ENCODE measurements at places on chromosomes 6 and 20.

- DNase-seq, result peak; percentile 15
Measured at GRCh38 chr6:112203577-112204349, 50.6 kb downstream of the LAMA4 start.

DNA sequence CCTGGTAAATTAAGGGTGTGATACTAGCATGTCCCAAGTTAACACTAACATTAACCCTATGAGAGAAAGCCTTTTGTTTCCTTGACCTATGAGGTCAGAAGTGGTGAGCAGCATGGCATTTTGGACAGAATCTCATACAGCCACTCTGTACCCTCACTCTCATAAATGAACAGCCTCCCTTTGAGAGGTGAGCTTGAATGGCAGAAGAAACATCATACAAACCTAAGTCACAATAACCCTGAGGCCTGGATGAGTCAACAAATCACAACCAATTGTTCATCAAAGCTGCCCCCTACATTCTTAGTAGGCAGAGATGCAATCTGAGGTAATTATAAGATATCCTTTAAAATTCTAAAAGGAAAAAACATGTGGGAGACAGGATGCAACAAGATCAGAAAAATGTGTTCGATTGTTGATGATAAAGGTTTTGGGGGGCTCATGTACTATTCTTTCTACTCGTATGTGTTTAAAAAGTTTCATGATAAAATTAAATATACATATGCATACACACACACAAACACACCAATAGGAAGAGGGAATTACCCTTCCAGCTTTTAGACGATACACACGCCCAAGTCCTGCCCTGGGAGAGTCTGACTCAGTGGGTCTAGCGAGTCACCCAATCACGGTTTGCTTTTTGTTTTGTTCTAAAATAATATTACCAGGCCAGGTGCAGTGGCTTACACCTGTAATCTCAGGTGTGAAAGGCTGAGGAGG, 117.3 kb downstream of the ARHGAP18 start:
- DNase-seq, result no peak

GRCh38 chr6:74250161-74250818, 554.3 kb downstream of the CD109 start:
- DNase-seq, result no peak

DNA sequence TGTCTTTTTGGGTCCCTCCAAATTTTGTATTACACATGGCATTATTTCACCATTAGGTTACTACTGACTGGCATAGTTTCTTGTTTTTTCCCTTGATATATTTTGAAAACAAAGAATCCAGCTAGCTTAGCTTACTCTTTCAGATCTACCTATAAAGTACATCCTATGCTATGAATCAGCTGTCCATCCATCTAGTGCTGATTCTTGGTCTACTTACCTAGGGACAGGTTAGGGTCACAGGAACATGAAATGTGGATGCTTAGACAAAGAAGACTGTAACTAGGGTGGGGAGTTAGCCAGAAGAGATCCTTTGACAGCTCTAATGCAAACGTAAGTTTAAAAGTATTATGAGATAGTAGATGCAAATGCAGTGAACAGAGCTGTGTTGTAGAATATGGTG, 91.7 kb downstream of the NKAIN2 start:
- DNase-seq, result no peak

DNA sequence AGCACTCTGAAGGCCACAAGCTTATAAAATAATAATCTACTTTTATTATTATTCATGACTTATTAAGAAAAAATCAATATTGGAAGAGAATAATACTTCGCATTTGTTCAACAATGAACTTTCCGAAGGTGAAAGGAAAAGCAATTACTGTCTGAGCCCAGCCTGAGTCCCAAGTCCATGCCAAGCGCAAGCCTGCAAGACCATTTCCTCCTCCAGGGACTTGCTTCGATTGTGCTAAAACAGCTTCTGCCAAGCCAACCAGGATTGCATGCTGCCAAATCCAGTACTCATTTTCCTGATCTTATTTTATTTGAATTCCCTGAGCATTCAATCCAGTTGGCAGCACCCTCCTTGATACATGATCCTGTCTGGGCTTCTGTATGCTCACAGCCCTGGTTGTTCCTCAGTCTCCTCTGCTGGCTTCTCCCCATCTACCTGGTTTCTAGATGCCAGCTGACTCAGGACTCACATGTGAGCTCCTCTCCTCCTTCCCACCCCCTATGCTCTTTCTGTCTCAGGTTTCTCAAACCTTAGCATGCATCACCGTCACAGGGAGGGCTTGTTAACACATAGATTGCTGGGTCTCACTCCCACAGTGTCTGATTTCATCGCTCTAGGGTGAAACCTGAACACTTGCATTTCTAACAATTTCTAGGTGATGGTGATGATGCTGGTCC, 55.9 kb upstream of the PSMF1 start:
- no peak for DNase-seq

DNA sequence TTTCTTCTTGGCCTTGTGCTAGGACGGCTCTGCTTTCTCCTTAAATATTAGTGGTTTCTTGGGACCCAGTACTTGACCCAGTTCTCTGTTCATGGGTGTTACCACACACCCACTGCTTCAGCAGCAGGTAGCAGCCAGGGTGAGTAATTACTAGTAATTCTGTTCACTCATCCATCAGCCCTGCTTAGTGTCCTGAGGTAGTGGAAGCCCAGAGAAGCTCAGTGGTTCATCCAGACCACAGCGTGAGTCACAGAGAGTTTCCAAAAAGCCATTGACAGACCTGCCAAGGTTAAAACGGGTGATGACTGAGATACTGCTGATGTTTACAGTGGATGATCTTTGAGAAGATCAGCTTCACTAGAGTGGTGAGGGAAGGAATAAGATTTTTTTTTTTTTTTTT, 51.7 kb upstream of the HINT3 start:
- no peak for DNase-seq

GRCh38 chr20:36117638-36118037, 36.9 kb upstream of the EPB41L1 start:
- no peak for DNase-seq

- DNase-seq, result no peak
Measured at GRCh38 chr6:165676435-165677068, 13.5 kb upstream of the PDE10A start.

DNA sequence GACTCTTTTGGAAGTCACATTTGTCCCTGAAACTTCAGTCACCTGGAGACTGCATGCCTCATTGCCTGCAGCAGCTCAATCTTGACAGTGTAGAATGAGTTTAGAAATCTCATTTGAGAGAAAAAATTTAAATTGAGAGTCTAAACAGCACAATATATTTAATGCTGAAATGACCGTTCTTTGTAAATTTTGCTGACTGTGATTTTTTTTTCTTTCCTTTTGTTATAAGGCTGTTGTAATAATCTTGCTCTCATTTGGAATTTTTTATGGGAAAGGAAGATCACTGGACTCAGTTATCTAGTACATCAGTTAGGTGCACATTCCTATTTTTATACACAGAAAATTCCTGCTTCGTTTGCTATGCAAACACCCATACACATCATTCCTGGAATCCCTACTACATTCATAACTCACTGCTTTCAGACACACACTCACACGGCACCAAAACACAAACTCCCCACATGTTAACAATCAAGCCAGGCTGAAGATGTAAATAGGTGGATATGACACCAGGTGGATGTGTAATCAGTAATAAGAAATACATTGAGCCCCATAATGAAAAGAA, 43.8 kb downstream of the PTCHD4 start:
- no peak for DNase-seq

DNA sequence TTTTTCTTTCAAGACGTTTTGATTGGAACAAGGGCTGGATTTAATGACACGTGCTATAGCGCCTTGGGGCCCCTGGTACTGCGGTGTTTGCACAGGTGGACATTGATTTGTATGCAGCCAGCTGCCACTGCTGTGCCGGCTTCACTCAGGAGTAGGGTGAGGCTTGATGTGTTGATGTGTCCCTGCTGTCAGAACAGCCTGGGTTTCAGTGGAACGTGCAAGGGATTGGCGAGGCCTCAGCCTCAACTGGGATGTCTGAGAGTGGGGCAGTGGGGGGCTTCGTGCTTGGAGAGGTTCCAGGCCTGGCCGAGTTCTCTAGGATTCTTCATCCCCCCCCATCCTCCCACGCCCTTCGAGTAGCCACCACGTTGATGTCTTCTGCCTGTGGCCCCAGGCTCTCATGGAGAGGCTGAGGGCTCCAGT, 23.0 kb downstream of the PYGB start:
- DNase-seq, result no peak

GRCh38 chr6:136404627-136405419, 115.2 kb upstream of the BCLAF1 start:
- no peak for DNase-seq

- DNase-seq, result no peak
Measured at GRCh38 chr6:154932515-154933027, 62.5 kb upstream of the TIAM2 start.

- no peak for DNase-seq
Measured at GRCh38 chr20:58906894-58907293, 54.4 kb downstream of the GNAS start.

DNA sequence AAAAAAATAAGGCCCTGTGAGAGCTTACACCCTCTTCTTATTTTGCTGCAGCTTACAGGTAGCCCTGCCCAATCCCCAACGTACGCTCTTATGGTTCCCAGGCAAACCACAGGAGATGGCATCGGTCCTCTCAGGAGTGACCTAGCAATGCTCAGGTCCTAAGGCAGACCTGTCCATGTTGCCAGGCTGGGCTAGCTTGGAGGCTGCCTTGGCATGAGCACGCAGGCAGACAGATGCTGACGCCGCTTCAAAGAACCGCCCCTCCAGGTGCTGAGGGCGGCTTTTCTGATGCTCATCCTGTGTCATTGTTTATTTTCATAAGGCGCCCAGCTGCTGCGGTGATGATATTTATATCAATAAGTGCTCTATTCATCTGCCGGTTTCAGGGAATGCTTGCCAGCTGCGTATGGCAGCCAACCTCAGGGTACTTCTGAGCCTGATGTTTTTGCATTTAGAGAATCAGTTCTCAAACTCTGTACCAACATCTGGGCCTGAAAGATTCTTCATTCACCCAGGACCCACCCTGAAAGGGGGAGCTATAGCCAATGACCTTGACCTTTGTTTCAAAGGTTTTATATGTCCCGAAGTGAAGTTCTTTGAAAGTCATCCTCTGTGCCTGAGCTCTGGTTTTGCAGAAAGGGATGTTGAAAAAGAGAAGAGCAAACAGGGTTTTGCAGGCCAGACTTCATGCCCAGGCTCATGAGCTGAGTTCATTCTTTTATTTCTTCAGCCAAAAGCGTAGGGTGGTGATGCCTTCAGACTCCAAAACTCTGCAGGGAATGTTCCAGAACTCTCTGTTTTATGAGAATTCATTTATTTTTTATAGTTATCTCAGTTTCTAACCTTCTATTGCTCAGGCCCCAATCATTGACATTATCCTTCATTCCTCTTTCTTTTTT, 475.6 kb upstream of the CHD6 start:
- no peak for DNase-seq

GRCh38 chr6:73866305-73866704, 170.3 kb downstream of the CD109 start:
- no peak for DNase-seq

- peak; percentile 54 for DNase-seq
Measured at GRCh38 chr20:5844063-5844681, 94.0 kb downstream of the SHLD1 start.

DNA sequence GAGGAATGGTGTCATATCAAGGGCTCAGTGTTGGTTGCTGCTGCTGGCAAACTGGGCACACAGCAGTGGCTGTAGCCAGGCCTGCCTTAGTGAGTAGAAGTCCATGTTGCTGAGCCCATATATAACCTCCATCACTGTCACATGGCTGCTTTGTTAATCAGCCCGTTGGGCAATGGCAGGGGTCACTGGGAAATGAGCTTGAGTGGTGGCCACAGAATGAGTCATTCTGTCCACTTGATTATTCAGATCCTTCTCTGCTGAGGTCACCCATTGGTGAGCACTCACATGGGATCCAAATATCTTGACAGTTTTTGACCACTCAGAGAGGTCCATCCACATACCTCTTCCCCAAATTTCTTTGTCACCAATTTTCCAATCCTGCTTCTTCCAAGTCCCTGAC, 898.9 kb upstream of the EYS start:
- no peak for DNase-seq

DNA sequence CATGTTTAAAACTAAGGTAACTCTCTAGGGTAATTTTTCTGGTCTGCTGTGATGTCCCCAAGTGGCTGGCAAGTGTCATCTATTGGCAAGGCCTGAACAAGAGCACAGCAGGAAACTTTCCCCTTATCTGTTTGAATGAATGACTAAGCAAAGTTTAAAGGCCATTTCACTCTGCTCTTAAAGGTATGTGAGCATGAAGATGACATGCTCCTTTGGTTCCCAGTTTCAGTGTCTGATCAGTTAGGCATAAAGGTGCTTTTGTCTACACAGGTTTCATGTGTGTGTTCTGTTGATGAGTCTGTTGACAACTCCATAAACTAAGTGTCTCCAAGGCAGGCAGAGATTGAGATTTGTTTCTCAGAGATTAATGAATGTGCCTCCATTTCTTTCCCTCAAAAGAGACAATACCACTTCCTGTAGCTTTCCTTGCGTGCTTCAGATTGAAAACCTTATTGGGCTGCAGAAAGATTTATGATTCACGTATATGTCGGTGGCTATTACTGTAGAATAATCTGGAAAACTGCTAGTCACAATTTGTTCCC, 83.9 kb downstream of the MAP3K7 start:
- no peak for DNase-seq

- no peak for DNase-seq
Measured at GRCh38 chr6:139895205-139895793, 520.9 kb upstream of the CITED2 start.

- no peak for DNase-seq
Measured at GRCh38 chr6:111192911-111193555, 105.7 kb downstream of the SLC16A10 start.

GRCh38 chr6:131295081-131295480, 159.8 kb downstream of the AKAP7 start:
- DNase-seq, result no peak

- no peak for DNase-seq
Measured at GRCh38 chr6:133895573-133896343, 6.8 kb downstream of the TCF21 start.

DNA sequence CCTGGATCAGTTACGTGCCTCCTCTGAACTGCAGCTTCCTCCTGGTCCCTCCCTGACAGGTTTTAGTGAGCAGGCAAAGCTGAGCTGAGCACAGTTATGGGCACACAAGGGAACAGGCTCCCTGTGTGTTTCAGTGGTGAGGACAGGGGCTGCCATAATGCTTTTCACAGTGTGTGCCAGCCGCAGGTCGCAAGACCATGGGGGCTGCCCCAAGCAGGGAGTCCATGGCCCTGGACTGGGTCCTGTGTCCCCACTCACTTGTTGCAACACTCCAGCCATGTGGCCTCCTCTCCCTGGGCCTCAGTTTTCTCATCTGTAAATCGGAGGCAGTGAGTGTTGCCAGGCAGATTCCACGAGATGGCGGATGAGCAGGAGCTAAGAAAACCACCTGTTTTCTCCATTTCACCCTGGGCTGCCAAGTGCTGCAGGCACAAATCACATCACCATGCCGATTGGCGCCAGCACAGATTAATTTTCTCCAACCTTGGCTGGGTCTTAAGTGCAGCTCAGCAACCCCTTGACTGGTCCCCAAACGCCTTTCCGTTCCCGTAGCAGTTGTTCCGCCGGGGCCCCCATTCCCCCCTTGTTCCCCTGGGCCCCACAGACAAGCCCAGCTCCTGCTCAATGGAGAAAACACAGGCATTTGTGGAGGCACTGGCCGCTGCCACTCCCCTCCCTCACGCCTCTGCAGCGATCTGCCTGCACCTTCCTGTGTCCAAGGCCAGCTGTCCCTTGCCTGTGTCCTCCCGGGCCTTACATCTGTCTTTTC, 57.1 kb upstream of the NNAT start:
- DNase-seq, result no peak
